ENCODE measurements at places on chromosomes 1 and 21. TPM values are rescaled to one million over a fixed set of nuclear protein-coding genes. Genes with fewer than 3 reads are reported as not detected.

MTF2 gene
- total RNA-seq: 17.1 TPM

BGLAP gene
- total RNA-seq: not detected

LCE3D gene
- 1.3 TPM for total RNA-seq

SYCP1 gene
- not detected for total RNA-seq

TBX19 gene
- 0.93 TPM for total RNA-seq

GCSAML gene
- not detected for total RNA-seq

AQP10 gene
- not detected for total RNA-seq

Measured in A549 treated with RU486 at 1 μM for 4 hours (cell line).